Stimulated activated CD4-positive, alpha-beta T cell treated with anti-CD3 and anti-CD28 coated beads, Interleukin-4, amount 100 ng/mL, for 4 hours (primary cell): ENCODE measurements at places on chromosomes 4 and X.

DNA sequence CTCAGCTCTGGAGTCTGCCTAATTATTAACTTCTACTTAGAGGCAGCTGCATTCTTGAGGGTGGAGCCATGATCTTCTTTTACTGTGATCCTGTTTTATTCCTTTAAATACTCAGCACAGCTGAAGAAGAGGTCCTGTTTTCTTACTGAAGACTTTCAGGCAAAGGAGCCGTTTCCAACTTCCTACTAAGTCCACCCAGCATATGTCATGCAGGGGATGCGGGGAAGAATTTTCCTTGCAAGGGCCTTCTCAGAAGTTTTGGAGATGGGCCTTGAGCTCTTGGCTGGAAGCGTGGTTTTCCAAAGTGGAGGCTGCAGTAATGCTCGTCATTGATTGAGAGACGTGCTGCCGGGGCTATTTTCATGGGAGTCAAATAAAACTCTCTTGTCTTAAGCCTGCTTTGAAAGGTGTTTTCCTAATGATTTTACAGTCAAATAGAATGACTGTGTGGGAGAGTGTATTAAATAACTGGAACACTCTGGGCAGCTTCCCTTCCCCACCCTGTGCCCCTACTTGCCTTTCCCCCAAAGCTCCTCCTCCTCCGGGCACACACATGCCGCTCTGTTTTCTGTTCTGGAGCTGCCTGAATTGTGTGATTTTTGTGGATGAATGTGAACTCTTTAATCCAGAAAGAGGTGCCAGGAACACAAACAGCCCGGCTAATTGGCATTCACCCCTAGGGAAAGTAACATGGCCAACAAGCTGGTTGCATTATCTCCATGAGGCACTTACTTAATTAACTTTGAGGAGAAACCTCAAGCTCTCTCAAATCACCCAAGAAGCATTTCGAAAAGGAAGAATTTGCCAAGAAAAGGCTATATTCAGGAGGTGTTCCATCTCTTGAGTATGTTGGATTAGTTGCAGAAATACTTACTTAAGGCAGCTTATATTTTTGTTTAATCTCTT, 28.1 kb downstream of the FGF2 start:
- DNase-seq, result no peak

DNA sequence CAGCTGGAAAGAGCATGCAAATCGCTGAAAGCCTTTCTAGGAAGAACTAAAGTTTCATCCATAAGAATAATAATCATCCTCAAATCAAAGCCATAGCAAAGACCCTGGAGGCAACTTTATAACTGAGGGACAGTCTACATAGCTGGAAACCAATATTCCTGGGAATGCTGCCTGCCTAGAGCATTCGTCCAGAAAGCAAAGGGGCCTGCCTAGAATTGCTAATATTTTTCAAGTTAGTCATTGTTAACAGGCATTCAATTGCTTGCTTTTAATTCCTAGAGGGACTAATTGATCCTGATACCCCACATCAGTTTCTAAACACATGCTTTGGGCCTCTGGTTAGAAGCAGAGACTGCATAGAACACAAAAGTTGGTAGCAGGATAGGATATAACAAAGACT, 4.2 kb upstream of the PPARGC1A start:
- DNase-seq, result no peak

DNA sequence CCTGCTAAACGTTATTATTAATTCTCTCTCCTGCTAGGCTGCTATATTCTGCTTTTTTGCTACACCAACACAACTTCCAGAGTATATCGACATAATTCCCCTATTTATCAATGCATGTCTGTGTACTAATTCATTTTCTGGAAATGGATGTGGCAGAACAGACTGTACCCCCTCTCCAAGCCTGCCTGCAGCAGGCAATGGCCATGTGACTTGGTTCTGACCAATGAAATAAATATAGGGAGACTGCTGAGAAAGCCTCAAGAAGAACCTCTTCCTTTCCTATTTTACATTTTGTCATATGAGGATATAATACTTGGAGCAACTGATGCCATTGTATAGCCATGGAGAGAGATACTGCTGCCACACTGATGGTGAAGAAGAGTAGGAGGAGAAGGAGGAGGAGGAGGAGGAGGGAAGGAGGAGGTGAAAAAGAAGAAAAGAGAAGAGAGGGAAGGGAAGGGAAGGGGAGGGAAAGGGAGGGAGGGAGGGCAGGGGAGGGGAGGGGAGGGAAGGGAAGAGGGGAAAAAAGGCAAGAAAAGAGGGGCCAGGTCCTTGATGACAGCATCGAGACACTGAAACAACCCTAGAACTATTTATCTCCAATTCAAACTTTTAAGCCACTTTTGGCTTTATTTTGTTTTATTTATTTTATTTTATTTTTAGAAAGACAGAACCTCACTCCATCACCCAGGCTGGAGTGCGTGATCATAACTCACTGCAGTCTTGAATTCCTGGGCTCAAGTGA, 57.0 kb upstream of the SPP1 start:
- no peak for DNase-seq

DNA sequence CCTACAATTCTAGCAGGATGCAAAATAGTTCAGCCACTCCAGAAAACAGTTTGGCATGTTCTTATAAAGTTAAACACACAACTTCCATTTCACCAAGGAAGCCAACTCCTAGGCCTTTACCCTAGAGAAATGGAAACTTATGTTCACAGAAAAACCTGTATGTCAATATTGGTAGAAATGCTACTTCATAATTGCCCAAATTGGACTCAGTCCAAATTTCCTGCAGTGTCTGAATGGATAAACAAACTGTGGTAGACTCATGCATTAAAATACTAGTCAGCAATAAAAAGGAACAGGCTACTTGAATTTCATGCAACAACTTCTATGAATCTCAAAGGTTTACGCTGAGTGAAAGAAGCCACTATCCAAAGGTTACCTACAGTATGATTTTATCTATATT, 1738.8 kb upstream of the IGFBP7 start:
- no peak for DNase-seq

- DNase-seq, result no peak
Measured at GRCh38 chr4:15681067-15681371, 608 bp upstream of the FAM200B start.

DNA sequence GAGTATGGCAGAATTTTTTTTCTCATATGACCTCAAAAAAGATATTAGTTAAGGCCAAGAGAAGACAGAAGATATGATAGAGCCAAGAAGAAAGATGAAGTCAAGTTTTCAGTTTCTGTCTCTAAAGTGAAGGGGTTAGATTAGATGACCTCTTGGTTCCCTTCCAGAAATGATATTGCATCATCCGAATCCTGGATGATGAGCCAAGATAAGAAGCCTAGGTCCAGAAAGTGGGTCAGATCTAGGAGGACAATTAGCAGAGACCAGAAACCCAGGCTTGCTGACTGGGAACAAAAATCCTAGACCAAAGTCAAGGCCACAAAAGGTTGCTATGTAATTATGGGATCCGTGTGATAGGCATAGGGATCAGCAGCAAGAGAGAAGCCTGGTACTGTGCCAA, 20.2 kb downstream of the SATL1 start:
- DNase-seq, result no peak

- no peak for DNase-seq
Measured at GRCh38 chrX:16867947-16868346, 2.2 kb downstream of the RBBP7 start.

DNA sequence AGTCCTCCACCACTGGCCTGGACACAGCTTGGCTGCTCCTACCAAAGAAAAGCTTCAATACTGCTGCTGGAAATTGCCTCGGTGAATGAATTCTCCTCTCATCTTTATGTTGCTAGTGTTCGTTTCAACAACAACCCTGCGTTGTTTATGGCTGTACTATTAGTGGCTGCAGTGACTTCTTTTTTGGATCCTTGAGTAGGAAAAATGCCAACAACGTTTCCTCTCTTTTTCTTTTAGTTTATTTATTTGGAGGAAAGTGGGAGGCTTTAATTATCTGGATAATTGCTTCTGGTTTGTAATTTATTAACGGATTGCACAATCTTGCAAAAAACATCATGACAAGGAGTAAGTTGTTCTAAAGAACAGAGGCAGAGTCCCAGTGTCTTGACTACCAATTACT, 464.1 kb upstream of the TRAM1L1 start:
- DNase-seq, result no peak

- no peak for DNase-seq
Measured at GRCh38 chr4:182382941-182383340, 139.7 kb downstream of the TENM3 start.

- DNase-seq, result no peak
Measured at GRCh38 chr4:45409536-45409935, 683.2 kb upstream of the GNPDA2 start.

DNA sequence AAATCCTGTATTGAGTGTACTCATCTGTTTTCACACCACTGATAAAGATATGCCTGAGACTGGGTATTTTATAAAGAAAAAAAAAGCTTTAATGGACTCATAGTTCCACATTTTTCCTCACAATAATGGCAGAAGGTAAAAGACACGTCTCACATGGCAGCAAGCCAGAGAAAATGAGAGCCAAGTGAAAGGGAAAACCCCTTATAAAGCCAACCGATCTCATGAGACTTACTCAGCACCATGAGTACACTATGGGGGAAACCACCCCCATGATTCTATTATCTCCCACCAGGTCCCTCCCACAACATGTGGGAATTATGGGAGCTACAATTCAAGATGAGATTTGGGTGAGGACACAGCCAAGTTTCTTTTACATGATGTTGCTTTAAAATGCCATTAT, 171.9 kb downstream of the GALNTL6 start:
- DNase-seq, result no peak

- DNase-seq, result no peak
Measured at GRCh38 chr4:25028851-25029250, 1.9 kb downstream of the LGI2 start.

DNA sequence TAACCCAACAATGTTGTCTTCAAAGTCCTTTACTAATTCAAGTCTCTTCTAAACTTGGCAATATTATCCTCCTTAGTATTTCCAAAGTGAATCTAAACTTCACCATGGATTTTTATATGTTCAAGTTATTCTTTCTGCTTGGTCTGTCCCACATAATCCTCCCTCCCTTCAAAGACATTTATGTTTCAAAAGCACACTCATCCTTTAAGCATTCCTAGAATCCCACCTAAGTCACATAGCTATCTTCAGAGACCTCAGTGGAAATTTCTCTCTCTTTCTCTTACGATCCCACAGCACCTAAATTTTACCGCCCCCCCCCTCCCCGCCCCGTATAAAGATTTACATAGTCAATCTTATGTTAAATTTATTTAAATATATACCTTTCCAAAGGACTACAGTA, 314.9 kb upstream of the GRIA3 start:
- DNase-seq, result no peak

- no peak for DNase-seq
Measured at GRCh38 chr4:172061204-172061603, 248.0 kb downstream of the GALNTL6 start.

GRCh38 chrX:123324625-123325024, 140.5 kb downstream of the GRIA3 start:
- DNase-seq, result no peak

DNA sequence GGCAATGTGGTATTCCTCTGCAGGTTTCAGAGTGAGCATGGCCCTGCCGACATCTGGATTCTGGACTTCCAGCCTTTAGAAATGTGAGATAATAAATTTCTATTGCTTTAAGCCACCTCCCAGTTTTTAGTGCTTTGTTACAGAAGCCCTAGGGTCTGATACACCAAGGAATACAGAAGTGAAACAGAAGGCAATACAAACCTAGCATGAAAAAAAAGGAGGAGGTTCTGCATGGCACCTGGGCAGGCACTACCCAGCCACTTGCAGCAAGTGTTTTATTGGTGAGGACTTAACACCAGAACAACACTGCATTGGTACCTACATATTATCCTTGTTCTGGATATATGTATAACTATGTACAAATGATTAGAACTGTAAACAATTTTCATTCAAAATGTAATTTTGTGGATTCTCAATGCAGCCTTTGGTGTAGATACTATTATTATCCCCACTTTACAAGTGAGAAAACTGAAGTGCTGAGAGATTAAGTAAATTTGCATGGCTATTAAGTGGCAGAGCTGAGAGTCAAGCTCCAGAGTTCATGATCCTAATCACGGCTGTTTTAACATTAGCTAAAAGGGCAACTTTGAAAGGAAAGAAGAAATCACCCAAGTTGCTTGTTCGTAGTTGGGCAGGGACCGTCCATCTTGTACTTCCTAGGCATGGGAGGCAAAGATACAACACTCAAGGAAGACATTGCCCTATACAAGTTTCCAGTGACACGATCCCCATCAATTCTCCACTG, 71.8 kb downstream of the IL21 start:
- no peak for DNase-seq

DNA sequence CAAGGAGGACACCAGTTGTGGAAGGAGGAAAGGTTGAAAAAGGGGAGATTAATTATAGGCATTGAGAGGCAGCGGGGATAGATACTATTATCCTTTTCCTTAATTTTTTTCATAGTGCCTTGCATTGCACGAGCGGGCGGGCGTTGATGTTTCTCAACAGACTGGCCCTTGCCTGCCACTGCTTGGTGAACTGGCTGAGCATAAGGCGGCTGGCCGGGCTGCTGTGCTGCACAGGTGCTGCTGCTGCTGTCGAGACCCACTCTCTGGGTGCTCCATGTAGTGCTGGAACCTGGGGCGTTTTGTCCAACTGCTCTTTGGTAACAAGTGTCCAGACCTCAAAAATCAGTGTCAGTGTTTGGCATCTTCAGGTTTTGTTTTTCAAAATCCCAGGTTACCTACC, 83.3 kb upstream of the PAQR3 start:
- no peak for DNase-seq

DNA sequence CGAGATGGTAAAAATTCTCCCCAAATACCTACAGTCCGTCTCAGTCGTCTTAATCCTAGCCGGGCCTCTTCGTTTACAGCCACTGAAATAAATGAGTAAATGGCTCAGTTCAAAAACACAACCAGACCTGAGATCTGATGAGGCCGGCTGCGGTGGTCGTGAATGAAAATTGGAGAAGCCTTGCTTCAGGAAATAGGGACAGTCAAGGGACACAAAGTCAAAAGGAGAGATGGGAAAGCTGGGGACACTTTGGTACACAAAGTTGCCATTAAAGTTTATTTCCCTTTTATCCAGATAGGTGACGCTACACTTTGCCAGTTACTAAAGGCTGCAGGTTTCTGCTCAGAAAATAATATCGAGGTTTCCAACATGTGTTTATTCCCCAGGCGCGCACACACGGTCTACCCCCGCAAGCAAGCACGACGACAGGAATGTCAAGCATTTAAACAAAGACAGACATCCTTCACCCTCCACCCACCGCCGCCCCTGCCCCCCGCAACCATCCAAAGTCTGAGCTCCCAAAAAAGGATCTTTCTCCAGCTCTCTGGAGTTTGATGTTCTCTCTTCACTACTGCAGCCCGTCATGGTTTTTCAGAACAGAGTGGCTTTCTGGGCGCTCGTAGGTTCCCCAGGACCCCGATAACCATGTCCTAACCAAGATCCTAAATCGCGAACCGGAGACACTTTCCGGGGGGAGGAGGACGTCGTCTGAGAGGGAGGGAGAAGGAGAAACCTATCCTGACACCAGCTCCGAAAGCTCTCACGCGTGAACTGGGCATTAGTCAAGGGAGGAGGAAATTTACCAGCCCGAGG, 1.3 kb upstream of the PCDH7 start:
- DNase-seq, result no peak

GRCh38 chr4:25656031-25656430, 380 bp downstream of the SLC34A2 start:
- DNase-seq, result no peak
